Urothelium cell line (cell line): ENCODE measurements at places on chromosomes 16 and 17.
A peak's percentile ranks its signal among the peaks of the same experiment; 100 is the strongest.

GRCh38 chr17:66354472-66354871 is 52.1 kb downstream of the PRKCA start:
- DNase-seq, result no peak

DNA sequence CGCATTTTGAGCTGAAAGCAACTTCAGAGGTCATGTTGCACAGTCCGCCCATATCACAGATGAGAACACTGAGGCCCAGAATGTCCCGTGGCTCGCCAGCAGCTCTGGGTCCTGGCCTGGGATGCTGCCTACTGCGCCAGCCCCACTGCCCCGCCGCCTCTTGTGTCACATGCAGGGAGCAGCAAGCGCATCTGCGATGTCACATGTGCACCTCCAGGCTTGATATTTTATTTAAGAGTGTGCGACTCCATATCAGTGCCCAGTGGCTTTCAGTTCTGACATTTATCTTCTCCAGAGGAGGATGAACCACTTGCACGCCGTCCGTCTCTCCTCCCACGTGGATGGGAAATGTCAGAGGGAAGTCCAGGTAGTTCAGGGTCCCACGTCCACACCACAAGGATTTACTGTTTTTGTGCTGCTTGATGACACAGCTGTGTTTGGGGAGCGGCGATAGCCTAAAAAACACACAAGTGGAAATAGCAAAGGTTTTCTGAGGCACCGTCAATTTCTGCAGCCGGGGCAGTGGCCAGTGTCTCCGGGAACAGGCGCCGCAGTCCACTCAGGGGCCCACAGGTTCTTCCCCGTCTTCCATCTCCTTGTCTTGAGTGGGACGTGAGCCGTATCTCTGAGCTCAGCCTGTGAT is 7.0 kb upstream of the RBFOX3 start:
- DNase-seq, result no peak

GRCh38 chr16:29926711-29927052 is 656 bp upstream of the KCTD13 start:
- peak; percentile 31 for DNase-seq

- no peak for DNase-seq
These were observed 28.2 kb downstream of the ADAMTS18 start for GRCh38 chr16:77406680-77407079.

- peak; percentile 95 for DNase-seq
These were observed 219.7 kb downstream of the TMEM114 start for GRCh38 chr16:8370374-8371270.

GRCh38 chr16:47713225-47713595 is 252.1 kb downstream of the PHKB start:
- peak; percentile 32 for DNase-seq

DNA sequence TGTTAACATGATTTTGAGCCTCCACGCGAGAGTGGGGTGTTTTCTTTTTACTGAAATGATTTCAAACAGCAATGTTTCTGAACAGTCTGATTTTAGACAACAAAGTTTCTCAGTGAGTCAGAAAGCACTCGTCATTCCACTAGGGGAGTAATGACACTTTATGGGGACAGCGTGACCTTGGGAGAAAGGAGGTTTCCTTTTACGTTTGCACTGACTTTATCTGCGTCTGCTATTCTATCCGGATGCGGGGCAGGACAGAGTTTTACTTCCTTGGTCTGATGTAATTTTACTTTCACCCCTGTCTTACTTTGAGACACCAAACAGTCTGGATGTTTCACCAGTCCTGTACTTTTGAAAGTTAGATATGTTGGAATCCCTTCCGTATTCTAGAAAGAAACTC is 20.7 kb downstream of the SLC47A1 start:
- DNase-seq, result no peak

- DNase-seq, result no peak
These were observed 98.5 kb downstream of the MRM3 start for GRCh38 chr17:880443-881269.

DNA sequence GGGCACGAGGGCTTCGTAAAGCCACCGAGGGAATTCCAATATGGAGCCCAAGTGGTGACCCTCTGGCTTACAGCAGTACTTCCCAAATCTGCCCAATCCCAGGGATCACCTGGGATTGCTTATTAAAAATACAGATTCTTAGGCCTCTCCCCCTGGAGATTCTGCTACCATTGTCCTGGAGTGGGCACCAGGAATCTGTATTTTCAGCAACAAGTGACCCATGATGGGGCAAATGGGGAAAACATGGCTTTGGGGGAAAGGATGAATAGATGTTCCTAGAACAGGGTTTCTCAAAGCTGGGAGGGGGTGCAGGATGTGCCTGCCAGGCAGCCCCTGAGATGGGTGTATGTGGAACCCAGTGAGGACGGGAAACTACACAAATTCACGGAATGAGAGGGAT is 40.6 kb downstream of the EMP2 start:
- DNase-seq, result no peak

DNA sequence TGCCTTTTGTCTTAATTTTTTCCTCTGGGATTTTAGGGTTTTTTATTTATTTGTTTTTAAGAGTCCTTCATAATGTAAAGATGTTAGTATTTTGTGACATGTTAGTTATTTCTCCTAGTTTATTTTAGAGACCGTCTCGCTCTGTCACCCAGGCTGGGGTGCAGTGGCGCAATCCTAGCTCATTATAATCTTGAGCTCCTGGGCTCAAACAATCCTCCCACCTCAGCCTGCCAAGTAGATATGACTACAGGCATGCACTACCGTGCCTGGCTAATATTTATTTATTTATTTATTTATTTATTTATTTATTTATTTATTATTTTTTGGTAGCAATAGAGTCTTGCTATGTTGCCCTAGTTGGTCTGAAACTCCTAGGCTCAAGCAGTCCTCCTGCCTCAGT is 37.4 kb upstream of the ARHGAP17 start:
- DNase-seq, result no peak

DNA sequence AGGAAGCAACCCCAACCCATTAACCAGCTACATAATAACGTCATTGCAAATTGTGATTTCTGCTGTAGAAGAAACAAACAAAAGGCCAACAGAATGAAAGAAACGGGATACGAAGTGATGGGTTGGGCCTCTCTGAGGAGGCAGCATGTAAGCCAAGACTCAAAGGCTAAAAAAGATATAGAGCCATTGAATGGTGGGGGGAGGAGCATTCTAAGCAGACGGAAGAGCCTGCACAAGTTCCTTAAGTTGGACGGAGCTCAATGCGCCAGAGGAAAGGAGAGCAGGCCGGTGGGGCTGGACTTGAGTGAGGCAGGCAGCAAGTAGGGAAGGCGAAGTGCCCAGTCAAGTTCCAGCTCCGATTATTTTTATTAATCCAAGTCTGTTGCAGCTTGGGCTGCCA is 160.3 kb downstream of the SHISA9 start:
- no peak for DNase-seq

DNA sequence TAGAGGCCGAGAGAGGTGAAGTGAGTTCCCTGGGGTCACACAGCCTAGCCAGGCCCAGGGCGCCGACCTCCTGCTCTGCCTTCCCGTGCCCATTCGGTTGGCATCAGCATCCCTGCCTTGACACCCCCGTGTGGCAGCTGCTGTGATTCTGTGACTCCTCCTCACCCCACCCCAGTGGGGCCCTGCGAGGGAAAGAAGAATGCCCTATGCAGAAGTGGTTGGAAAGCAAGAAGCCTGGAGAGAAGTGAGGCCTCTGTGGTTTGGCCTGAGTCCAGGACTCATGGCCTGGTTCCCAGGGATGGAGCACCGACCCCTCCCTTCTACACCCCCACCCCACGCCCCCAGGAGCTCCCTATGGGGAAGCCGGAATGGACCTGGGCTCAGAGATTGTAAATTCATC is 296.2 kb downstream of the SEC14L1 start:
- DNase-seq, result peak; percentile 51

- no peak for DNase-seq
These were observed 12.4 kb downstream of the AMZ2 start for GRCh38 chr17:68260051-68260762.

DNA sequence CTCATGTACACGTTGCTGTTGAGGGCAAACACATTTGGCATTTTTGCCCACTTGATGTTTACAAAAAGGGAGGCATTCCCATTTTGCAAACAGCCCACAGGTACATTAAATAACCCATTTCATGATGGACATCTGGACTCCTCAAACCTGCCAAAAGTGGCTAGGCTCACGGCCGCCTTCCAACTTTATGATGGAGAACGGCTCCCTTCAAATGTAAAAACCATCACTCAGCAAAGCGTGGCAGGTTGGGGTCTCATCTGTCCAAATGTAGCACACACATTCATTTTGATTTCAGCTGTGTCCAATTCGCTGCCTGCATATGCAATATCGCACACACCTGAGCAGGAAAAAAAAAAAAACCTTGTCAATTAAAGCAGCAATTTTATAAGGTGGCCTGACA is 417.8 kb downstream of the TMEM114 start:
- DNase-seq, result no peak

DNA sequence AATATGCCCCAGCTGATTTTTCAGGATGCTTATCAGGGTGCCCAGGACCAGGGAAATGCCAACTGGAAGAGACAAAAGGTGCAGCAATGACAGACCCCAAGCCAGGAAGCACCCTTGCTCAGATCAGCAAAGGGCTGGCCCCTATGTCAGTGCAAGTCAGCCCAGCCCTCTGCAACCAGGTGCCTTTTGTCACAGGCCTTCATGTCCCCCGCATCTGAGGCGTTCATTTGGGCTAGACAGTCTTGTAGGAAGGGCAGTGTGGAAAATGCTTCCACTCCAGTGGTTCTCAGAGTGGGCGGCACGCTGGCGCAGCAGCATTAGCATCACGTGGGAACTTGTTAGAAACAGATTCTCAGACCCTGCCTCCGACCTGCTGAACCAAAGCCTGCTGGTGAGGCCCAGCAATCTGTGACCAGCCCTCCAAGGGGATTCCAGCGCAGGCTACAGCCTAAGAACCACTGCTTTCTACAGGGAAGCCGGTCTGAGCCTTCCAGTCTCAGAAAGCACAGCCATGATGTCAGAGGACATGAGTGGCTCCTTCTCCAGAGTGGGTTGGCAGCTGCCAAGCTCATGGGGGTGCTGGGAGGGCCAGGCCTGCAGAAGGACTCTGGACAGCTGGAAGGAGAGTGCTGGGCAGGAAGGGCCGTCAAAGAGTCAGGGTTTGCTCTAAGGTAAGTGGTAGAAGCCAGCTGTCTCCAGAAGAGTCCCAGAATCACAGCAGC is 13.1 kb downstream of the SLC47A2 start:
- DNase-seq, result no peak

GRCh38 chr16:75096656-75097055 is 19.9 kb downstream of the LDHD start:
- peak; percentile 32 for DNase-seq

DNA sequence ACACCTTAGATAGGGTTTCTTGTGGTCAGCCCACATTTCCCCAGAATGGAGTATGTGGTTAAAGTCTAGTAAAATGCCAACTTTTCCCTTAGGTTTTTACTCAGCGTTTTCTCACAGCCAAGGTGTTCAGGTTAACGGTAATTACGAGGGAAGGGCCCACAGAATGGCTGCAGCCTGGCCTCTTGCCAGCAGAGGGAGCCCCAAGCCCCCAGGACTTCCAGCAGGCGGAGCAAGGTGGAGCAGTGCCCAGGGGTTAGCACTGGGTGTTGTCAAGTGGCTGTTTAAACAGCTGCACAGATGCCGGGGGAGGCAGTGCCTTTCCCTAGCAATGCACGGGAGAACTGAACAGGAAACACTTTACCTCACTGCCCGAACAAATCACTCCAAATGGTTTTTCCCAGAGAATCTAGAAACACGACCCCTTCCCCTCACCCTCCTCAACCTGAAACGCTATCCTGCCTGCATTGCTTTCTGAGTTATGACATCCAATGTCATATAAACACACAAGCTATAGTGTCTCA is 6.6 kb downstream of the PHB1 start:
- DNase-seq, result peak; percentile 86

GRCh38 chr16:35752012-35752772 is 2292.8 kb downstream of the TP53TG3F start:
- DNase-seq, result peak; percentile 1

DNA sequence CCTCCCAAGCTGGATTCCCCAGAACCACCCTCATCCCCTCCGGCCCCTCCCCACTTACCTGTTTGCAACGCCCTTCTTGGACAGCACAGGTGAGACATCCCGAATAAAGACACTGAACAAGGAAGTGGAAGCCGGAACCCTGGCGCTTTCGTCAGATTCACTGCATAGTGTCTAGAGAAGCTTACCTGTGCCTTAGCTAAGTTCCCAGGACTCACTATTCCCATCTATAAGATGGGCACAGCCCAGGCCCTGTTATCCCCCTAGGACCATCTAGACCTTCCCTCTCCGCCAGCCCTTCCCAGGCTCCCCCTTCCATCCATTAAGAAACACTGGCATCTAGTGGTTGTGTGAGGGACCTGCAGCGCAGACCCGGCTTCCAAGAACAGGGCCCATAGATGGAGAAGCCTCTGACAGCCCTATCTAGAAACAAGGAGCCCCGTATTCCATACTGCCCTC is 26.9 kb upstream of the RPL38 start:
- DNase-seq, result peak; percentile 84

DNA sequence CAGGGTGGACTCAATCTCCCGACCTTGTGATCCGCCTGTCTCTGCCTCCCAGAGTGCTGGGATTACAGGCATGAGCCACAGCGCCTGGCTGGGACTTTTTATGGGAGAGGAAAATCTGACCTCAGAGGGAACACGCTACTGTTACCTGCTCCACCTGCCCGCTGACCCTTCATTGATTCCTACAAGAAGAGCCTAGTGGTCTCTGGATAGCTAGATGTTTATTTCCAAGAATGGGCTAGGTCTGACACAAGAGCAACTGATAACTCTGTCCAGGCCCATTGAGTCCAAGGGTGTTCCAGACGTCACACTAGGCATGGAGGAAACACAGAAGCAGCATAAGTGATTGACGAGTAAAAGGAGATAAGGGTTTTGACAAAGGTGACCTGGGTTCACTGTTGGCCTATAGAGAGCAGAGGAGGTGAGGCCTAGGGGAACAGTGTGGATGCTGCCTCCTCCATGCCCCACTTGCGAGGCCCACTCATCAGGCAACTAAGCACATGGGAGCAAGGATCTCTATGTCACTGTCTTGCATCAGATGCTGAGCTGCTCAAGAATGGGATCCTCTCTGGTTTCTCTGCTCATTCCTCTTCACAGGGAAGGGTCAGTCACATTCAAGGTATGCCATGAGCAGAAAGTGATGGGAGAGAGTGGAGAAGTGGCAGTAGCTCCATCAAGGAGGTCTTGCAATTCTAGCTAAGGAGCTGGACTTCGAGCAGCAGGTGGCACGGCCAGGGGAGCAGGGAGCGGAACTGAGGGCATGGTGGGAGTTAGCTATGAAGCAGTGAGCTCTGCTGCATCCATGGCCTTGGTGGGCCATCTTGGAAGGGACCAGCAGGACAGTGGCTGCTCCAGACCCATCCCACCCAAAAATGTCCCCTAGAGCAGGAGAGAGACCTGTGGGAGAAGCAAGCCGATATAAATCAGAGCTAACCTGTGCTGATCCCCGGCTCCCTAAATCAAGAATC is 145.2 kb downstream of the WSCD1 start:
- no peak for DNase-seq

- DNase-seq, result no peak
These were observed 12.4 kb upstream of the MPHOSPH6 start for GRCh38 chr16:82182266-82183003.

GRCh38 chr17:9809409-9809808 is 12.5 kb downstream of the GSG1L2 start:
- DNase-seq, result no peak

DNA sequence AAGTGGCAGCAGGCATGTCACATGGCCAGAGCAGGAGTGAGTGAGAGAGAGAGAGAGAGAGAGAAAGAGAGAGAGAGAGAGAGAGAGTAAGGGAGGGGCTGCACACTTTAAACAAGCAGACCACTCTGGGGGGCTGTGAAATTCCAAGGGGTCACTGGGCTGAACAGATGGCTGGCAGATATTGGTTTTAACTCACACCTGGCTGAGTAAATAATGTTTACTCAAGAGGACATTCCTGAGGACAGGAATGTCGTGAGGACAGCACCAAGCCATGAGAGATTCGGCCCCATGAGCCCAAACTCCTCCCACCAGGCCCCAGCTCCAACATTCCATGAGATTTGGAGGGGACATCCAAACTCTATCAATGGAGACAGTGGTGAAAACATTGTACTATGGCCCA is 269.7 kb downstream of the CBLN1 start:
- no peak for DNase-seq
